Left lung (tissue), 14 donors: ENCODE measurements at places on chromosomes 5 and 9. TPM values are rescaled to one million over a fixed set of nuclear protein-coding genes. Genes with fewer than 3 reads are reported as not detected.

RAD23B gene
- polyA plus RNA-seq = 107 TPM

COL27A1 gene
- polyA plus RNA-seq = 170 TPM

FOXD4L3 gene
- polyA plus RNA-seq = not detected

SMIM27 gene
- 11.8 TPM for polyA plus RNA-seq

AIF1L gene
- polyA plus RNA-seq = 46.0 TPM

ZNF883 gene
- polyA plus RNA-seq = 8.6 TPM

LCN12 gene
- 7.0 TPM for polyA plus RNA-seq

FOXI1 gene
- polyA plus RNA-seq = not detected

IFNB1 gene
- polyA plus RNA-seq = not detected

DAP gene
- 103 TPM for polyA plus RNA-seq

SH3GL2 gene
- polyA plus RNA-seq = 8.8 TPM

ENTPD2 gene
- polyA plus RNA-seq = 4.2 TPM

SYNPO gene
- 25.6 TPM for polyA plus RNA-seq

HEMGN gene
- 6.2 TPM for polyA plus RNA-seq

AK8 gene
- polyA plus RNA-seq = 1.1 TPM

GLDC gene
- polyA plus RNA-seq = 2.3 TPM

GRIN3A gene
- 2.4 TPM for polyA plus RNA-seq

FRMPD1 gene
- 0.20 TPM for polyA plus RNA-seq

CFAP157 gene
- 3.3 TPM for polyA plus RNA-seq

IFNA21 gene
- polyA plus RNA-seq = not detected

HK3 gene
- polyA plus RNA-seq = 0.54 TPM

C5orf58 gene
- polyA plus RNA-seq = 0.43 TPM

TPPP gene
- 8.4 TPM for polyA plus RNA-seq

PTGER4 gene
- 3.9 TPM for polyA plus RNA-seq

TNFAIP8 gene
- polyA plus RNA-seq = 25.7 TPM

SLC27A6 gene
- 4.9 TPM for polyA plus RNA-seq

OCLN gene
- 44.5 TPM for polyA plus RNA-seq

IRX4 gene
- polyA plus RNA-seq = not detected

FAM221B gene
- polyA plus RNA-seq = 0.39 TPM

ADAMTS2 gene
- 37.0 TPM for polyA plus RNA-seq

CXCL14 gene
- 72.6 TPM for polyA plus RNA-seq

PCDHB1 gene
- 0.10 TPM for polyA plus RNA-seq

C5orf34 gene
- polyA plus RNA-seq = 7.0 TPM

KIF20A gene
- 60.0 TPM for polyA plus RNA-seq

SCGB3A2 gene
- polyA plus RNA-seq = 1,881 TPM

IL4 gene
- 0.84 TPM for polyA plus RNA-seq

SNCAIP gene
- 17.3 TPM for polyA plus RNA-seq

N4BP3 gene
- 13.6 TPM for polyA plus RNA-seq

IL7R gene
- polyA plus RNA-seq = 7.9 TPM

TMEM171 gene
- polyA plus RNA-seq = not detected

CCL28 gene
- polyA plus RNA-seq = 0.29 TPM

SPAG8 gene
- 8.2 TPM for polyA plus RNA-seq

TBC1D13 gene
- polyA plus RNA-seq = 30.6 TPM

PCDHA1 gene
- 0.13 TPM for polyA plus RNA-seq

TTF1 gene
- polyA plus RNA-seq = 15.6 TPM

FAM193B gene
- polyA plus RNA-seq = 105 TPM

GMCL2 gene
- not detected for polyA plus RNA-seq

TEX48 gene
- polyA plus RNA-seq = 0.41 TPM

PCDHGB2 gene
- polyA plus RNA-seq = 4.8 TPM

WDR38 gene
- 3.4 TPM for polyA plus RNA-seq

OR1B1 gene
- polyA plus RNA-seq = not detected

SETD9 gene
- polyA plus RNA-seq = 18.6 TPM

MLANA gene
- polyA plus RNA-seq = 1.1 TPM

LHX3 gene
- polyA plus RNA-seq = not detected

NMRK1 gene
- 39.4 TPM for polyA plus RNA-seq

TTLL11 gene
- 11.6 TPM for polyA plus RNA-seq

PCDHB3 gene
- 3.4 TPM for polyA plus RNA-seq

HTR1A gene
- polyA plus RNA-seq = not detected
